ENCODE measurements at places on chromosomes 13 and 19.
A peak's percentile ranks its signal among the peaks of the same experiment; 100 is the strongest.

- no peaks in the 10 kb centered on the region for H3K27me3 ChIP-seq
- DNase-seq = no peak
- no peaks in the 10 kb centered on the region for H3K4me1 ChIP-seq
- H3K4me3 ChIP-seq = no peak overlapping the region
- no peak overlapping the region for H3K27ac ChIP-seq
- no peaks in the 10 kb centered on the region for H3K36me3 ChIP-seq
Observed at GRCh38 chr13:59229401-59229800, 934.3 kb downstream of the DIAPH3 start.

- H3K36me3 ChIP-seq = no peaks in the 10 kb centered on the region
- no peak overlapping the region for H3K27ac ChIP-seq
- H3K27me3 ChIP-seq = no peaks in the 10 kb centered on the region
- H3K4me1 ChIP-seq = no peaks in the 10 kb centered on the region
- H3K4me3 ChIP-seq = no peak overlapping the region
Observed at GRCh38 chr13:80149736-80150135, 191.2 kb downstream of the SPRY2 start.

DNA sequence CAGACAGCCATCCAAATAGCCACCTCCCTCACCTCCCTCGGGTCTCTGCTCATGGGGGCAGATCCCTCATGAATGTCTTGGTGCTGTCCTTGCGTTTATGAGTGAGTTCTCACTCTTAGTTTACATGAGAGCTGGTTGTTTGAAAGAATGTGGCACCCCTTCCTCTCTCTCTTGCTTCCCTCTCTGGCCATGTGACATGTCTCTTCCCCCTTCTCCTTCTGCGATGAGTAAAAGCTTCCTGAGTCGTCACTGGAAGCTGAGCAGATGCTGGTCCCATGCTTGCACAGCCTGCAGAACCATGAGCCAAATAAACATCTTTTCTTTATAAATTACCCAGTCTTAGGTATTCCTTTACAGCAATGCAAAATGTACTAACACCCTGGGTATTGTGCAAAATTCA is 208.7 kb downstream of the LACC1 start:
- H3K36me3 ChIP-seq = no peaks in the 10 kb centered on the region
- H3K27ac ChIP-seq = no peak overlapping the region
- H3K27me3 ChIP-seq = no peaks in the 10 kb centered on the region

DNA sequence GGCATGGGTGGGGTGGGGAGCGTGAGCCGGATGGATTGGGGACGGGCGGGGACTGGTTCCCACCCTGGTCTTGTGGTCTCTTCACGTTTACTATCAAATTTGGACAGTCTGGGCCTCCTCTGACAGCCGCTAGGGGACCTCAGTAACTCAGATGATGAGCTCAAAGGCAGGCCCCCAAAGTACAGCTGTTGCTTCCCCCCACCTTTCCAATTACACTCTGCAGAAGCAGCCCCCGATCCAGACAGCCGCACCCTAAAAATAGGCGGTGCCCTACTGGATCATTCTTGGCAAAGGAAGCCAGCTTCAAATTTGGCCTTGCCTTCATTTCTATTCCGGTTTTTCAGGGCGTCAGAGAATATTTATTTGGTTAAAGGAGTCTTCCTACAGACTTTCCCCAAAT is 1.9 kb upstream of the FOXO1 start:
- no peaks in the 10 kb centered on the region for H3K36me3 ChIP-seq
- peaks cover 36% of the 10 kb centered on the region for H3K4me1 ChIP-seq
- peak; percentile 64 for DNase-seq

GRCh38 chr13:30927595-30927994 is 4.9 kb upstream of the TEX26 start:
- no peak for DNase-seq
- H3K4me1 ChIP-seq = no peaks in the 10 kb centered on the region
- no peak overlapping the region for H3K27ac ChIP-seq
- H3K36me3 ChIP-seq = no peaks in the 10 kb centered on the region
- no peak overlapping the region for H3K4me3 ChIP-seq

- no peaks in the 10 kb centered on the region for H3K36me3 ChIP-seq
- no peak overlapping the region for H3K4me3 ChIP-seq
- peaks cover 3% of the 10 kb centered on the region for H3K4me1 ChIP-seq
- H3K27me3 ChIP-seq = no peaks in the 10 kb centered on the region
- no peak overlapping the region for H3K27ac ChIP-seq
- DNase-seq = no peak
Observed at GRCh38 chr19:50497022-50497405, 14.0 kb downstream of the JOSD2 start.

- H3K27ac ChIP-seq = no peak overlapping the region
- H3K4me1 ChIP-seq = no peaks in the 10 kb centered on the region
- H3K27me3 ChIP-seq = no peaks in the 10 kb centered on the region
- no peak for DNase-seq
Observed at GRCh38 chr13:99389520-99390304, 82.5 kb upstream of the GPR183 start.

DNA sequence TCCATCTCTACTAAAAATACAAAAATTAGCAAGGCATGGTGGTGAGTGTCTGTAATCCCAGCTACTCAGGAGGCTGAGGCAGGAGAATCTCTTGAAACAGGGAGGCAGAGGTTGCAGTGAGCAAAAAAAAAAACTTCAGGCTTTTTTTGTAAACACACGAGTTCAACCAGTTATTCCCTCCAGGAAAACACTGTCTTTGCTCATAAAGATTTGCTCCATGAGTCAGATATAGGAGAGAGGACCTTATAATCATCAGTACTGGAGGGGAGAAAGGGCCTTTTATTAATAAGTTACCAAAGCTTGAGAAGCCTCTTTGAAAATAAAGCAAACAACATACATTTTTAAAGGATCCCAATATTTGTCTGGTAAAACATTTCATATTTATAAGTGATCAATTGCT is 110.7 kb downstream of the EFNB2 start:
- no peak for DNase-seq
- H3K4me3 ChIP-seq = no peak overlapping the region
- no peak overlapping the region for H3K27ac ChIP-seq
- no peaks in the 10 kb centered on the region for H3K36me3 ChIP-seq
- no peaks in the 10 kb centered on the region for H3K4me1 ChIP-seq

DNA sequence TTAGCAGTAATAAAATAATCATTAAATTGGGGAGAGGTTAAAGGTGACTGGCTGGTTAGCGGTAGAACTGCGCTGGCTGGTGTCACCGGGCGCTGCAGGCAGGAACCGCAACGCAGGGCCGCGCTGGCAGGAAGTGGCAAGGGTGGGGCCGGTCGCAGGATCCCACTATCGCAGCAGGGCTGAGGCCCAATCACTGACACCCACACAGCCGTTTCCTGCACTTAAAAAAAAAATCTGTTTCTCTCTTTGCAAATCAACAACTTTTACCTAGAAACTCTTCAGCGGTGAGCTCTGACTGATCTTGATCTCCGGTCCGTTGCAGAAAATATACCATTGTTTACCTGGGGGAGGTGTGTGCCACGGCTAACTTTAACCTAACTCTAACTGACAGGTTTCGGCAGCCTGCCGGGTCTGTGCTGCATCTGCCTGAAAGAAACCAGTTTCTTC is 46.9 kb downstream of the KLF2 start:
- H3K27me3 ChIP-seq = no peaks in the 10 kb centered on the region
- no peak overlapping the region for H3K4me3 ChIP-seq
- peaks cover 31% of the 10 kb centered on the region for H3K36me3 ChIP-seq

GRCh38 chr13:57633950-57634838 is 2.6 kb downstream of the PCDH17 start:
- DNase-seq = no peak
- no peaks in the 10 kb centered on the region for H3K27me3 ChIP-seq
- no peaks in the 10 kb centered on the region for H3K36me3 ChIP-seq
- H3K27ac ChIP-seq = no peak overlapping the region
- H3K4me1 ChIP-seq = no peaks in the 10 kb centered on the region
- no peak overlapping the region for H3K4me3 ChIP-seq

GRCh38 chr13:92804346-92804745 is 422.3 kb upstream of the GPC6 start:
- DNase-seq = no peak
- H3K27me3 ChIP-seq = no peaks in the 10 kb centered on the region
- H3K4me3 ChIP-seq = no peak overlapping the region

DNA sequence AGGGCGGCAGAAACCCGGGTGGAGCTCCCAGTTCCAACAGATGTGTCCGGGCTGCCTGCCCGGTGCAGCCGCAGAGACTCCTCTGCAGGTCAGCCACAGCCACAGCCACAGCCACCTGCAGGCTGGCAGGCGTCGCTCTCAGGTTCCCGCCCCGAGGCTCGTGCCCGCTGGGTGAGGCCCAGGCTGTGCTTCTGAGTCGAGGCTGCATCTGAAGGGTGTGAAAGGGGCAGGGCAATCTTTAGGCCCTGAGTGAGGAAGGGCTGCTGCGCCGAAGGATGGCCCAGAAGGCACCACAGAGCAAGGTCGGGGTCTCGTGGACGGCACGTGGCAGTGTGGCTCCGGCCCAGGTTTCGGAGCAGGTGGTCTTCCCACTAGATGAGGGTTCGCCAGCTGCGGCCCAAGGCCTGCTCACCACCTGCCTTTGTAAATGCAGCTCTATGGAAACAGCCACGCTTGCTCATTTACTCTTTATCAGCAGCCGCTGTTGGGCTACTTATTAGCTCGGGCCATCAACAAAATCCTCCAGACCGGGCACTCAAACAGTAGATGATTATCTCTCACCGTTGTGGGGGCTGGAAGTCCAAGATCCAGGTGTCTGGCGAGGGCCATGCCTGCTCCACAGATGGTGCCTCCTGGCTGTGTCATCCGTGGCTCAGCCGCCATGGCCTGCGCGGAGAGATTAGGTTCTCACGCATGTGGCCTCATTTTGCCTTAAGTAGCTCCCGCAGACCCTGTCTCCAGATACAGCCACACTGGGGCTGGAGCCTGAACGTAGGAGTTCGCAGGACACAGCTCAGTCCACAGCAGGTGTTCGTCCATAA is 40.3 kb upstream of the TFDP1 start:
- no peak overlapping the region for H3K4me3 ChIP-seq
- peaks cover 32% of the 10 kb centered on the region for H3K4me1 ChIP-seq
- H3K36me3 ChIP-seq = peaks cover 12% of the 10 kb centered on the region
- DNase-seq = no peak
- H3K27me3 ChIP-seq = no peaks in the 10 kb centered on the region

DNA sequence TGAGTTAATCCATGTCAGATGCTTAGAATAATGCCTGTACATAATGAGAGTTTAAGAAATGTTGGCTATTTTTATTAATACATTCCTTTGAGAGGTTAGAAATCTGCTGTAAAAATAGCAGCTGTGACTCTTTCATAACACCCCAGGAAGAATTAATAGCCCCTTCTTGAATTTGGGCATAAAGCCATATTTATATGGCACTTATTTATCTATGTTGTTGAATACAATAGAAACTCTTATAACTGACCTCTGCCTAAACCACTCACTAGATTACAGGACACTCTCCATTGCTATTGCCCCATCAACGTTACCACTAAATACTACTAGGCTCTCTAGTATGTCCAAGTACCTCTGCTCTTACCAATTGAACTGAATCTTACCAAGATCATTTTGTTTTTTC is 16.3 kb downstream of the NEK5 start:
- H3K27ac ChIP-seq = no peak overlapping the region
- H3K4me1 ChIP-seq = peaks cover 5% of the 10 kb centered on the region
- DNase-seq = no peak
- H3K36me3 ChIP-seq = no peaks in the 10 kb centered on the region

DNA sequence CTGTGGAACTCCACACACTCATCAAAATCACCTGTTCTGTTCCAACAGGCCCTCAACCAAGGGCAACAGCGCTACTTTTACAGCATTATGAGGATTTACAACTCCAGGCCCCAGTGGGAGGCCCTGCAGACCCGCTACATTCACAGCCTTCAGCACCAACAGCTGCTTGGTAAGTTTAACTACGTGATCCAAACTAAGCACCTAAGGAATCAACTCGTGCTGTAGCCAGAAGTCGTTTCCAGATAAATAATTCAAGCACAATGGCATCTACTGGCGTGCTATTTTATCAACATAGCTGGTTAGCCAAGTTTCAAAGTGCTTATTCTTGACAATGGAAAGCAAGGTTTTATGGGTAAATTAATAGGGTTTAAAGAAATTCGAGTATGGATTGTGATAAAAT is 5.3 kb downstream of the FAM216B start:
- no peaks in the 10 kb centered on the region for H3K36me3 ChIP-seq
- no peaks in the 10 kb centered on the region for H3K4me1 ChIP-seq
- no peak for DNase-seq
- no peak overlapping the region for H3K27ac ChIP-seq
- H3K4me3 ChIP-seq = no peak overlapping the region

GRCh38 chr13:30072818-30073186 is 222.4 kb upstream of the UBL3 start:
- H3K27me3 ChIP-seq = peaks cover 3% of the 10 kb centered on the region
- H3K4me1 ChIP-seq = no peaks in the 10 kb centered on the region
- no peak overlapping the region for H3K4me3 ChIP-seq
- DNase-seq = no peak

GRCh38 chr19:39843919-39844793 is 2.0 kb downstream of the FBL start:
- no peak overlapping the region for H3K27ac ChIP-seq
- H3K4me1 ChIP-seq = peaks cover 40% of the 10 kb centered on the region
- no peaks in the 10 kb centered on the region for H3K27me3 ChIP-seq
- H3K4me3 ChIP-seq = peak overlapping the region; percentile 86

DNA sequence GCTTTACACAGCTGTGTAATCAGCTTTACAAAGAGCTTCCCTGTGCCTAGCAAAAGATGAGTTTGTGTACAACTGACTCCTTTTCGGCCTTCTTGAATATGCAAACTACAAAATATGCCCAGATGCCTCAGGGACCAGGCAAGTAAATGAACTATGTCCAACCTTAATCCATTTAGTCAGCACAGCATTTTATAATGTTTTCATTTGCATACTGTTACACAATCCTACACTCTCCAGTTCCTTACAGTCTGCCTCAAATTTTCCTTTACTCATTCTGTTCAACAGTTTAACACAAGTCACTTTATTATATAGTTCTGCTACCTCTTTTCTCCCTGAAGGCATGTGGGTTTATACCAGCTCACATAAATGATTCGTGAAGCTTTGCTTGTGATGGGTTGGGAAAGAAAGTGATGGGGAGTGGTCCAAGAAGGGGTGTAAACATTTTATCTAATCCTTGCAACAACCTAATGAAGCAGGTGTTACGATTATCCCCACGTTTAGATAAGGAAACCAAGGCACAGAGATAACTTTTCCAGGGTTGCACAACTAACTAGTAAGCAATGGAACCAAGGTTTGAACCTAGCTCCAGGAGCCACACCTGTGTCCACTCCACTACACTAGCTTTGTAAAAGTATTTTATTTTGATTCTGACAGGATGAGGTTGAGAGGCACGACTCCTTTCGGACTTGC is 3.3 kb upstream of the USP12 start:
- no peak for DNase-seq
- H3K4me1 ChIP-seq = peaks cover 5% of the 10 kb centered on the region
- no peaks in the 10 kb centered on the region for H3K27me3 ChIP-seq
- no peaks in the 10 kb centered on the region for H3K36me3 ChIP-seq
- H3K27ac ChIP-seq = no peak overlapping the region
- H3K4me3 ChIP-seq = no peak overlapping the region

- no peaks in the 10 kb centered on the region for H3K36me3 ChIP-seq
- DNase-seq = no peak
- H3K27me3 ChIP-seq = no peaks in the 10 kb centered on the region
Observed at GRCh38 chr13:93771227-93771626, 544.6 kb downstream of the GPC6 start.

- peak overlapping the region; percentile 44 for H3K4me3 ChIP-seq
- H3K4me1 ChIP-seq = peaks cover 15% of the 10 kb centered on the region
- 0 out of 3 replicates have a peak overlapping the region, but pooled peaks have one; percentile 48 for H3K27ac ChIP-seq
- no peaks in the 10 kb centered on the region for H3K27me3 ChIP-seq
- peak; percentile 61 for DNase-seq
- H3K36me3 ChIP-seq = peaks cover 10% of the 10 kb centered on the region
Observed at GRCh38 chr19:17328517-17329365, 5.9 kb downstream of the ANO8 start.
